ENCODE measurements at places on chromosomes 3 and 15.

DNA sequence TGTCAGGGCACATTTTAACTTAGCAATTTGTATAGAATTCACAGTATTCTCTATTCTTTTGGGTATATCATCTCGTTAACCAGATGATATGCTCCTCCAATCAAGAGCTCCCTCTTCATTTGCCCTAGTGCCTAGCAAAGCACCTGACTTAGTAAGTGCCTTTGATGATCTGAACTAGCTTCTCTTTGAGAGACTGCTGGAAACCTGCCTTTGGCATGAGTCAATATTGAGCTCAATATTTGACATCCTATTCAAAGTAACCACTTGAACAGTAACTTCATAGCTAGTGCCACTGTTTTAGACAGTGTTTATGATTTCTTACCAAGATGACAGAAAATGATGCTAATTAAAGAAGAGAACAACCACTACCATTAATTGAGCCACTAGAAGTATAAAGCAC, 696.3 kb upstream of the UBE2E2 start:
- no peak for DNase-seq

DNA sequence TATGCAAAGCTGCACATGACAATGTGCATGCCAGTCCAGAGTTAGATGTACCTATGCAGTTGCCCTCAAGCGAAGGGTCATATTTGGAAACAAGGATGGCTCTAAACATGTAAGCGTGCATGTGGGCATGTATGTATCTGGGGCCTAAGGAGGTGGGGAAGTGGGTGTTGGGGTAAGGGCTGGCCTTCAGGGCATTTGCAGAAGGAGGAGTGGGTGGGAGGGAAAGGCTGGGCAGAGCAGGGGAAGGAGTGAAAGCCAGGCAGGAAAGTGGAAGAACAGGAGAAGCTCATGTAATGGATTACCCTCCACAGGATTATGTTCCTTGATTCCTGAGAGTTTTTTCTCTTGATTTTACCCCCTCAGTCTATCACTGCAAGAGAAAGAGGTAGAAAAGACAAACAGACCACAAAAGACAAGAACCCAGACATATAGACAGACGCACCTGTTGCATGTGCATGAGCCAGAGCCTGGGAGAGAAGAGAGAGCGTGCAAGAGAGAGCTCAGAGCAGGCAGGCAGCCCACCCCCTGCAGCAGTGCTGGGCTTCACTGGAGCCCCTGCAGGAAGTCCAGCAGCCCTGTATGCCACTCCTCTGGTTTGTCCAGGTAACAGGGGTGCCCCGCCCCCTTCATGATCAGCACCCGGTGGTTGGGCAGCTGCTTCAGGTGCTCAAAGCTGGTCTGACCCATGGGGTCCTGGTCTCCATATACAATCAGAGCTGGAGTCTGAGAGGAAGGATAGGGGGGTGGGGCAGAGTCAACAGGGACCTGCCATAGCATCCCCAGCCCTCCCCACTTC, 1.8 kb upstream of the PCBP4 start:
- no peak for DNase-seq

- no peak for DNase-seq
Observed at GRCh38 chr3:109902549-109902948, 565.2 kb upstream of the DPPA4 start.

GRCh38 chr15:61910839-61911369, 149.3 kb downstream of the VPS13C start:
- DNase-seq = peak; percentile 36

DNA sequence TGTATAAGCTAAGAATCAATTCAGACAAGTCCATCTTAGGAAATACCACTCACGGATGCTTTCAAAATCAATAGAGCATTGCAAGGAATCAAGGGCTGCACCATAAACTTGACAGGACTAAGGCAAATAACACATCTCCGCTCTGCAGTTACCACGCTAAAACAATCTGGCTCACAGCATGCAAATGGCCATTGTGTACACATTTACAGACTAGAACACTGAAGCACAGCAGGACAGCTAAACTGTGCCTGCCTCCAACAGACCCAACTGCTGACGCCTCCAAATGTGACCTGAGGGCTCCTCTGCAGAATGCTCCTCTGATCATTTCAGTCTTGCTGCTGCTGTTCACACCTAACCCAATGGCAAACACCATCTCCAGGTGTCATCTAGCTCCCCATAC, 104.3 kb downstream of the MEX3B start:
- DNase-seq = no peak

DNA sequence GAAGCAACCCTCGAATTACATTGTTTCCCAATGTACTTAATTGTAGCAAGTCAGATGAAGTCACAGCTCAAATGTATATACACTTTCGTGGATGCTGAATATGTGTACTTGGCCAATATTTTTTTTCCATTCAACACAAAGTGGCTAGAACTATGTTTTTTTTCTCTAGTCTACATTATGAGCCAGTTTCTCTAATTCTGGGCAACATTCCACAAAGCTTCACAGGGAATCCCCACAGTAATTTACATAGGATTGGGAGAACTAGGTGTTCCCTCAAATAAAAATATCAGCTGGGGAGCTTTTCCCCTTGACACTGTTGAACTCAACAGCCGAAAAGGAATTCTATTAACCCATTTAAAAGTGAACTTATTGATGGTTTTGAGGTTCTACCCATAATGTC, 493.1 kb downstream of the MECOM start:
- no peak for DNase-seq

Data from iris pigment epithelial cell (primary cell).